GM23248 (cell line): ENCODE measurements at places on chromosomes 5 and 9.

GRCh38 chr5:151684690-151685361 lies 1.9 kb downstream of the SPARC start:
- DNase-seq, result peak; percentile 96

DNA sequence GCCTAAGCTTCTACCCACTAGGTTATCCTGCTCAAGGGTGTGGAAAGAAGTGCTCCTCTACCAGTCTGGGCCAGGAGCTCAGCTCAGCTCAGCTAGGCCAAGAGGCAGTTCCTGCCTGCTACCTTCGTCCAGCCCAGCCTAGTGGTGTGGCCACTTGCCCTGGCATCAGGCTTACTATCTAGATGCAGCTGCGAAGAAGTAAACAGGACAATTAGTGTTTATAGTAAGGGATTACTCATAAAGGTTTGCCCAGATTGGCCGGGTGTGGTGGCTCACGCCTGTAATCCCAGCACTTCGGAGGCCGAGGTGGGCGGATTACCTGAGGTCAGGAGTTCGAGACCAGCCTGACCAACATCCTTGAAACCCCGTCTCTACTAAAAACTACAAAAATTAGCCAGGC lies 12.8 kb upstream of the SPATA24 start:
- no peak for DNase-seq

GRCh38 chr5:93603078-93603792 lies 20.2 kb downstream of the NR2F1 start:
- DNase-seq, result no peak

DNA sequence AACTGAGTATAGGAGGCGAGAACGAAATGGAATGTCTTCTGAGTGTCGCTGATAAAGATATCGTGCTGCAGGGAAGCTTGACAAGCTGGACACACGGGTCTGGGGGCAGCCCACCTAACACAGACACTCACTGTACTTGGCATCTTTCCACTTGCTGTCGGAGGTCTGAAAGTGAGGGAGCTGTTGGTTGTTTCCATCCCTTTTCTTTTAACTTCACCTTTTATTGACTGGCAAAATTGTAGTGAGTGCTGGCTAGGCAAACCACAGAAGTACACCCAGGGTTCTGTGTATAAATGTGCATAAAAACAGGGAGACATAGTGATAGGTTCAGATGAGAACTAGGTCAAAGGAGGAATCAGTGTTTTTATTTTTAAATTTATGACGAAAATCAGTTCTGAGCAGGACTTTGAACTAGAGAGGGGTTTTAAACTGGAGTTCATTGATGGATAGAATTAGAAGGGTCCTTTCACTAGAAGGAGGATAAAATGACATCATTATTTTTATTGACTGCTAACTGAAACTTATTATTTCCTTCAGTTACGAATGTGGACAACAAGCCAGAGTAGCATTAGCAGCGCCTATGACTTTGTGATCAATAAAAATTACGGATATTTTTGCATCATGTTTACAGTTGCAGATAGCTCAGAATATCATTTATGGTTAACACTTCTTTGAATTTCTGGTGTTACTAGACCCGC lies 817 bp downstream of the GAPVD1 start:
- DNase-seq, result peak; percentile 53

DNA sequence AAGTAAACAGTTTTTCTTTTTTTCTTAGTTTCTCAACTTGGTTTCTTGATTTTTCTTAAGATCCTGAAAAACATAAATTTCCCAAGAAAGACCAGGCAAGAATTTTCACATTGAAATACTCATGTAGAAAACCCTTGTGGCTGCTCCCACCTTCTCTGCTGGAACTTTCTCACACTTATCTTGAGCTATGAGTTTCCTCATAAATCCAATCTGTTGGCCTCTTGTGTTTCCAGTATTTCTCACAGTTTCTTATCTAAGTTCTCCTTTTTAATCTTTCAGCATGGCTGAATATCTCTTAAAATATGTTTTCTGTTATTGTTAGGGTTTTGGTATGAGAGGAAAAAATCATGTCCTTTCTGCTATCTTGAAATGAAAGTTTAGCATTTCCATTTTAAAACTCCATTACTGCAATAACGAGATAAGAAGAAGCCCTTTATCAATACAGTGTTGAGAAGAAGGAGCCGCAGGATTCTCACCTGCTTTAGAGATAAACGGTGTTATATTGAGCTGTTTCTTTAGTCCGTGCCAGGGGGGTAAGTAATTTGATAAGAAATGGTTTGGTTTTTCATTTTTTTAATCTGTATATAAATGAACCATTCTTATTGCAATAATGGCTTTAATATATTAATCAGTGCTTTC lies 89.3 kb downstream of the ALDH1A1 start:
- no peak for DNase-seq

DNA sequence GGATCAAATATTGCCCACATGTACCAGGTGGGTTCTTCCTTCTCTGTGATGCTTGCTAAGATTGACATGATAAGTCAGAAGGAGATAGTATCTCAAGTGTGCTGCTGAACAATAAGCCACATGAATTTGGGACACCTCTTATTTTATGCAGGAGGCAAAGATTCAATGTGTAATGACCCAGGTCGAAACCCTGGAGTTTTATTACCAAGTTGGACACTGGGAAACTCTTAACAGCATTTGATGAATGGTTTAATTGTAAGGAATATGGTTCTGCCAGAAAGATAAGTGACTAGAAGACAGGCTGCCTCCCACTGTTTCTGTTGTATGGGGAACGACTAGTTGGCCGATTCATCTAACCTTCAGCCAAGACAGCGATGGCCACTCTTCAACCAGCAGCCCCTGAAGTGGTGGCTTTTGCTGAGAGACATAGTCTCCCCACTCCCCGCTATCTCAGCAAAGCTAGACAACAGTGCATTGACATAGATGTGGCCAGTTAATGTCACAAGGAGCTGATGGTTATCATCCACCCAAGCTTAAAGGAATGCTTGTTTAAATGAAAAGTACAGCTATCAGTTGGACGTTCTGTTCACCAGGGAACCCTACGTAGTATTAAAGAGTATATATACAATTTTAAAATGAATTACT lies 407.7 kb downstream of the KDM4C start:
- DNase-seq, result no peak

GRCh38 chr9:109017493-109017892 lies 4.2 kb upstream of the CTNNAL1 start:
- no peak for DNase-seq

DNA sequence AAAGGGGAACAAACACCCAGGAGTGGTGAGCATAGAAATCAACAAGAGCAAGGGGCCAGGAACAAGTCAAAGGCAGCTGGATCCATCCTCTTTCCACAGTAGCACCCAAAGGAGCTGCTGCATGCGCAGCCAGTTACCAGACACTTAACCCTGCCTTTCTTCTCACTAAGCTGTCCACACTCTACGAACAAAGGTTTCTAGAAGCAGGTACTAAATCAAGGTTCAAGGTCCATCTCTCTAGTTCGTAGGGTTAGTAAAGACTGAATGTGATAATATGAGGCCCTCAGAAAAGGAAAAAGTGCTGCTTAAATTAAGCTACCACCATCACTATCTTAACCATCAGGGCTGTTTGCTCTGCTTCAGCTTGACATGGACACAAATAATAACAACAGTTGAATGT lies 121.2 kb upstream of the NIPBL start:
- no peak for DNase-seq

- DNase-seq, result no peak
These were observed 5.9 kb upstream of the FAT2 start for GRCh38 chr5:151596828-151597539.

DNA sequence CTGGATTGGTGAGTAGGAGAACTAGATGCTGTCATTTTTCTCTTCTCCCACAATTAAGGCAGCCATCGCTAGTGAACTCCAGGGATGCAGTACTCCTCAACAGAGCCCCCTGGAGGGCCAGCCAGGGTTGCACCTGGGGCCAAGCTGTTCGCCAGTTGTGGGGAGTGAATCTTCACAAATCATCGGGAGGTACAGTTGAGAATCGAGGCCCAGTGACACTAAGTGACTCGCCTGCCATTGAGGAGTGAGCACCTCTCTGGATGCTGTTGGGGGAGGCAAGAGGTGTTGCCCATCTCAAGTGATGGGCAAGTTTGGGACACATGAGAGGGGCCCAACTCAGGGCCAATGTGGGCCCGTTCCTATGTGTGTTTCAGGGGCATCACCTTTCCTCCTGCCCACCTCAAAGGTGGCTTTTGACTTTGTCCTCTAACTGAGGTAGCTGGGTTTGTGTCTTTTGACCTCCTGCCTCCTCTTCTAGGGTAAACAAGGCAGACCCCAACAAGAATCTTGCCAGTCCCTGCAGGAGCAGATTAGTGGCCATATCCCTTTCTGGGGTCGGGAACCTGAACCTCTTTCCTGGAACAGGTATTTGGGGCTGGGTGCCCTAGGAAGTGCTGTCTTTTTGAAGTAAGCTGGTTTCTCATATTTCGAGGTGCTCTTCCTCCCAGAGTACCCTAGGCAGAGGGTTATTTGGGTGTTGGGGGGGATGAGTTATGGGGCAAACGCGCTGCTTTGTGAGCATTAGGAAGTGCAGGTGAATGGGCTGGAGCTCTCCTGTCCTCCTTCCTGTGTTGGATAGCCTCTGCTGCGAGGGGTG lies 181.2 kb downstream of the MACROH2A1 start:
- DNase-seq, result no peak

- no peak for DNase-seq
These were observed 255.4 kb downstream of the SMARCA2 start for GRCh38 chr9:2270565-2270964.

- no peak for DNase-seq
These were observed 364 bp upstream of the SFXN1 start for GRCh38 chr5:175478008-175478383.

DNA sequence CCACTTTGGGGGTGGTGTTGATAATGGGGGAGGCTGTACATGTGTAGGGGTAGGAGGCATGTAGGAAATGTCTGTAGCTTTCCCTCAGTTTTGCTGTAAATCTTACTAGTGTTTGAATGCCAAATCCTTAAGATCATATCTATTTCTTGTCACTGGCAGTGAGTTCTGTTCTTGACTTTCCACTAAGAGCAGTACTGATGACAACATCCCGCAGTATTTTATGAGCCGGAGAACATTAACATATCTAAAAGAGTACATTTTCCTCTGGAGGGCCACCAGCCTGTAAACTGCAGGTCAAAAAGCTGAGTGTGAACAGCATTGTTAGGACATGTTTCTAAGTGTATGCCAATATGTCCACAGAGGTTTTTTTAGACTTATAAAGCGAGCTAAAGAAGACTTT lies 2.5 kb upstream of the HSPB3 start:
- DNase-seq, result no peak

- DNase-seq, result peak; percentile 76
These were observed 11.9 kb downstream of the TNFAIP8 start for GRCh38 chr5:119367502-119368237.

- DNase-seq, result peak; percentile 57
These were observed 483.8 kb downstream of the DMAC1 start for GRCh38 chr9:7315746-7316145.

DNA sequence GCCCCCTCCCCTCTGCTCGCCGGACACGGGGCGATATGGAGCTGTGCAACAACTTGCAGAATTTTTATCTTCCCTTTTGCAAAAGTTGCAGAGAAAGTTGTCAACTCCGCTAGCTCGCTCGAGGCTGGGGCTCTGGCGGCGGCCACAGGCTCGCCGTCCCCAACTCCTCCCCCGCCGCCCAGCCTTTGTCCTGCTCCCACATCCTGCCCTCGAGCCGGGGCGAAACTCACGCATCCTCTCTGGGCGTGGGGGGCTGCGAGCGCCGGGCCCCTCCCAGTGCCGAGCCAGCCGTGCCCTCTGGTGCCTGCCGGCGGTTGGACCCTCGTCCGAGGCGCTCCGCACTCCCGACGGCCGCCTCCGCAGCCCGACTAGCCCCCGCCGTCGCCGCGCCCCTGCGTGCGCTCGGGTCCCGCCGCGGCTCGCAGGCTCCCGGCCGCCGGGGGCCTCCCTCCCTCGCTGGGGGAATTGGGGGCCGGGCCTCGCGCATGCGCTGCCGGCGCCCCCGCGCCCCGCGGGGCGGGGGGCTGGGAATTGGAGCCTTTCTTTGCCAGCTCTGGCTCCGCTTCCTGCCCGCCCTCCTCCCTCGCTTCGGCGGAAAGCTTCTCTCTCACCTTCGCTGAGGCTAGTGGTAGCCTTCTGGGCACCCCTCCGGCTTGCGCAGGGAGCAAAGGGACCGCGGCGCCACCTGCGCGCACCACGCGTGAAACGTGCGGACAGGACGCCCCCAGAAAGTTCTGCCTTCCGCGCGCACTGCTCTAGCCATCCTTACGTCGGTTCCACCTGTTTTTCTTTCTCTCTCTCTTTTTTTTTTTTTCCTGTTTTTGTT lies at the start of gene CCNJL:
TSS of gene CCNJL (minus strand) at position 431 of the 826 bp plus-strand sequence. CDS start 641 bp downstream, outside the sequence.
- peak; percentile 30 for DNase-seq

DNA sequence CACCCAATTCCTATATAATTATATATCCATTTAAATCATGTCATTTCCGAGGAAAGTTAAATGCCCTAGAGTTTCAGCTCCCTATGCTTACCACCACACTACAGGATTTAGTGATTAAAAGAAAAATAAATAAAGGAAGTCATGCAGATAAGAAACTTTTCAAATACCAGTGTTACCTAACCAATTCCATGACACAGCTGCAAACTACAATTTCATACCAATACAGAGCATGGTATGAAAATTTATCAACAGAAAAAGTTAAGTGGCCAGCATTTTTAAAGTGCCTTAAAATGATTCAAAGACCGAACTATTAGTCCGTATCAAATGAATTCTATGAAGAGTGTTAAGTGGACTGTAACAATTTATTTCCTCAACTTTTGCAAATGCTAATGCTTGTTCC lies 35.9 kb downstream of the CEP120 start:
- no peak for DNase-seq

GRCh38 chr9:20187318-20187717 lies 398.5 kb upstream of the SLC24A2 start:
- no peak for DNase-seq

GRCh38 chr5:132621699-132622098 lies 36.3 kb upstream of the IL13 start:
- no peak for DNase-seq

- no peak for DNase-seq
These were observed 22.7 kb downstream of the CAMK2A start for GRCh38 chr5:150266871-150267291.

- no peak for DNase-seq
These were observed 79.2 kb downstream of the DPYSL3 start for GRCh38 chr5:147430628-147431027.

DNA sequence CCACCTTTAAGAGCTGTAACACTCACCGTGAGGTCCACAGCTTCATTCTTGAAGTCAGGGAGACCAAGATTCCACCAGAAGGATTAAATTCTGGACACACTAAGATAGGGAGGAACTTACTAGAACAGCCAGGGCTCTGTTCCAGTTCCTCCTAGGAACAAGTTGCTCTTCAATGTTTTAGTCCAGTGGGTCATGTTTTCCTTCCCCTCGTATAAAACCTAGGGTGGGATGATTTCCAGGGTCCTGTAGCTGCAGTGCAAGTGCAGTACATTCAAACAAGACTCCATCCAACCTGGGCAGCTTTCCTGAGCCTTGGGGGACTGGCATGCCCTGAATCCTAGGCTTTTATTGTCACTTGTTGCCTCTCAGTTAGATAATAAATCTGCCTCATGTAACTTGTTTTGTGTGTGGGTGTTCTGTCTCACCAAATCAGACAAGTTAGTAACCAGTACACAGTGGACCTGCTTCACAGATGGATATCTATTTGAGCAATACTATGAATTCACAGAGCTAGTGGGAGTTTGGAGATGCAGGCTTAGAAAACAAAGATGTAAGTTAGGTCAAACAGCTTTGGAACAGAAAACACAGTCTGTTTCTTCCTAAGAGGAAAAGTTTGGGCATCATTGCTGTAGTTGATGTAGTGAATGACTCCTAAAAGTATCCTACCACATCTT lies 405.6 kb downstream of the GABRG2 start:
- DNase-seq, result no peak

GRCh38 chr9:116308076-116308475 lies 154.5 kb downstream of the PAPPA start:
- no peak for DNase-seq
